ENCODE measurements at places on chromosomes 3 and 15. TPM values are rescaled to one million over a fixed set of nuclear protein-coding genes. Genes with fewer than 3 reads are reported as not detected.

Gene STAC
- 8.9 TPM for polyA plus RNA-seq

Gene CCDC13
- 0.06 TPM for polyA plus RNA-seq

GRCh38 chr3:63532521-63532920, 120.0 kb upstream of the SNTN start:
- no peak for DNase-seq

- DNase-seq, result no peak
These were observed 302.2 kb downstream of the TUSC7 start for GRCh38 chr3:117011687-117012250.

Gene SENP7
- 1.6 TPM for polyA plus RNA-seq

- DNase-seq, result no peak
These were observed 12.5 kb downstream of the CHDH start for GRCh38 chr3:53833700-53834099.

- DNase-seq, result no peak
These were observed 1.0 kb downstream of the ANP32A start for GRCh38 chr15:68819495-68820294.

DNA sequence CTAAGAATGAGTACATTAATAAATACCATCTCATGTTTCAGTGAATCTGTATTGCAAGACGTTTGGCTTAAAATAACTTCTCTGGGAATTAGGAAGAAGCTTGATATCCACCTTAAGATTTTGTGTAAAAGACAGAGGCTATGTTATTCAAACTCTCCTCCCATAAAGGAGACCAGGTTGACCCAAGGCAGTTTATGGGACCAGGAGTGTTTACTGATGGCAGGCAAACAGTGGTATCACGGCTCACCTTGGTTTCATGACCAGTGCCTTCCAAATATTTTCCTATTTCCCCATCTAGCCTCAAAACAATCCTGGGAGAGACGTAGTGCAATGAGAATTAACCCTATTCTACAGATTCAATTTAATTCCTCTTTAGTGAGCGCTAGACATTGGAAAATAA, 90.2 kb upstream of the SNTN start:
- DNase-seq, result no peak

Gene ZIC4
- 0.03 TPM for polyA plus RNA-seq

Measured in H1 (cell line).